ENCODE measurements at places on chromosomes 2 and 18. TPM values are rescaled to one million over a fixed set of nuclear protein-coding genes. Genes with fewer than 3 reads are reported as not detected.

The ERICH2 gene
- total RNA-seq: 0.69 TPM

The C2orf74 gene
- total RNA-seq: 4.8 TPM

DNA sequence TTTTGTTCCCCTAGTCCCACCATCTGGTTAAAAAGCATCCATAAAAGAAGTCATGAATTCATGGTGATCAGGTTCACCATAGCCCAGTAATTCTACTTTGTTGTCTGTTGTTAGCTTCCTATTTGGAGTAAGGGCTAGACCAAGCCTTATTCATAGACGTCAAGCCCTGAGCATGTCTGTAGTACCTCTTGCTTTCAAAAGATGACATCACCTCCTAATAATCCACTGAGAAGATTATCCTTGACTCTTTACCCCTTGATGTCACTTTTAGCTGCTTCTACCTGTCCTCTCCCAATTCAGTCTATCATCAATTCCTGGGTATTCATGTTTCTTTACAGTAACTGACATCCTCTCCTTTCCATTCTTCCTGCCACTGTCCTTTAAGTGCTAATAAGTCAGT, 90.1 kb downstream of the EML6 start:
- DNase-seq: no peak
- no peaks in the 10 kb centered on the region for H3K36me3 ChIP-seq
- H3K27ac ChIP-seq: no peak overlapping the region

DNA sequence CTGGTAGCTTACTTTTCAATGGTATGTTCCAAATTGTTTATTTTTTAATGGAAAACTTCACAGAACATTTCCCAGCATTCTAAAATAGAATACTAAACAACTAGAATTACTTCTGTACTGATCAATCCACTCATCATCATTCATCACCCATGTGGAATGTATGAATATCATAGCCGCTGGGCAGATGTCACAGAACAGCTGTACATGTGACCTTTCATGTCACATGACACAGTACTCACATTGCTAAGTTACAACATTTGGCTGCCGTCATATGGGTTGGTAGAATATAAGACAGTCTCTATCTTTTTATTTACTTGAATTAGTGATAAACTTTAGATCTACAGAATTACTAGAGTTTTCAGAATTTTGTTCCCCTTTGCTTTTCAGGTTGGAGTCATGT, 387.6 kb downstream of the ZEB2 start:
- no peak for DNase-seq
- H3K36me3 ChIP-seq: no peaks in the 10 kb centered on the region
- H3K27me3 ChIP-seq: no peaks in the 10 kb centered on the region
- no peak overlapping the region for H3K4me3 ChIP-seq
- H3K27ac ChIP-seq: no peak overlapping the region

The MROH2A gene
- total RNA-seq: not detected

The POTEI gene
- total RNA-seq: 0.06 TPM

The PROKR1 gene
- total RNA-seq: not detected

DNA sequence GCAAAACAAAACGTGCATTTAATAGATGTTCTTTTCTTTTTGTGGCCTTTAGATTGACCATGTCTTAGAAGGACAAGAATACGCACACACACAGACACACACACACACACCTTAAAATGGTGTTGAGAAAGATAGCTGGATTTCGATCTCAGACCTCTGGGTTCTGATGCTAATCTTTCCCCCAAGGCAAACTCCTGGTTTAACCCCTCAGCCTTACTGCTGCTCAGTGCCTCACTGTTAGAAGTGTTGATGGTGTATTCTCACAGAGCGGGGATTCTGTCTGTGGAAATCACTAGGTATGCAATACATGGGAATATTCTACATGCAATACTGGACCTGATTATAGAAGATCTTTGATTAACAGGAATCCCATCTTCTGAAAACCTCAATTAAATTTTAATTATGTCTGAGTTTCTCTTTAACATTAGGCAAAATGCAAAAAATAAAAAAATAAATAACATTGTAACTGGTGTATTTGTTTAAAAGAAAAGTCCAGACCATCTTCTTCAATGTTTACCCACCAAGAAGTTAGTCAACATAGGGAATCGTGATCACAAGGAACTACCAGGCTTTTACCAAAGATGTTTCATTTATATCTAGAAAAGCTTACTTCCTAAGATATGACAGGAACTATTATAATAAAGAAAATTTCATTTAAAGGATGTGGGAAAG, 613.5 kb downstream of the LRP1B start:
- no peaks in the 10 kb centered on the region for H3K27me3 ChIP-seq
- DNase-seq: no peak
- no peaks in the 10 kb centered on the region for H3K36me3 ChIP-seq
- no peak overlapping the region for H3K4me3 ChIP-seq

GRCh38 chr2:210169516-210170195, 1.6 kb downstream of the KANSL1L start:
- no peaks in the 10 kb centered on the region for H3K36me3 ChIP-seq
- H3K27me3 ChIP-seq: no peaks in the 10 kb centered on the region
- DNase-seq: no peak

The ESPNL gene
- total RNA-seq: not detected

The PTPRN gene
- not detected for total RNA-seq

- peak overlapping the region; percentile 96 for H3K4me3 ChIP-seq
- no peaks in the 10 kb centered on the region for H3K4me1 ChIP-seq
- H3K27ac ChIP-seq: no peak overlapping the region
Observed at GRCh38 chr18:11980163-11980493, 1.2 kb upstream of the IMPA2 start.

The FAM117B gene
- 8.4 TPM for total RNA-seq

The ANKRD30B gene
- not detected for total RNA-seq

The FAM161A gene
- total RNA-seq: 2.4 TPM

The FTCDNL1 gene
- total RNA-seq: 1.7 TPM

The UNC80 gene
- total RNA-seq: not detected

DNA sequence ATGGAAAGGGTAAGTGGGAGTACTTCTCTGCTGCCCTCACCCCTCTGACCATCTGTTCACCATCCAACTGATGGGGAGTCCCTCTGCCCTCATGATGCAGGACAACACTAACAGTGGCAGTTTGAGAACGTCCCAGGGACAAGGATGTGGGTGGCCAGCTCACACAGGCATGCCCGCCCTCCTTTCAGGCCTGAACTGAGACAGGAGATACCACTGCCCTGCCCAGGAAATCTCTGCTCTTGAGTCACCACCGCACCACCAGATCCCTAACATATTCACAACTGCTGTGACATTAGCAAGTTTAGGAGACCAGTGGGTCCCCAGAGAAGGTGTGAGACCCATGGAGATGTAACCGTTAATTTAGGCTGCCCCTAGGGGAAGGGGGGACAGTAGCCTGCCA, 66.2 kb downstream of the TRAPPC8 start:
- H3K36me3 ChIP-seq: no peaks in the 10 kb centered on the region
- no peak for DNase-seq
- H3K27me3 ChIP-seq: no peaks in the 10 kb centered on the region
- H3K4me1 ChIP-seq: no peaks in the 10 kb centered on the region
- no peak overlapping the region for H3K27ac ChIP-seq

The GBX2 gene
- total RNA-seq: not detected

GRCh38 chr18:29285471-29285870, 1108.5 kb upstream of the CDH2 start:
- no peaks in the 10 kb centered on the region for H3K27me3 ChIP-seq
- H3K27ac ChIP-seq: no peak overlapping the region
- H3K4me1 ChIP-seq: no peaks in the 10 kb centered on the region
- DNase-seq: no peak

The ARHGAP15 gene
- 14.8 TPM for total RNA-seq

- H3K4me1 ChIP-seq: peaks cover 6% of the 10 kb centered on the region
- no peaks in the 10 kb centered on the region for H3K36me3 ChIP-seq
- H3K4me3 ChIP-seq: no peak overlapping the region
- DNase-seq: no peak
Observed at GRCh38 chr2:39470580-39470979, 33.5 kb upstream of the MAP4K3 start.
